ENCODE measurements at places on chromosomes 12 and 14.
A peak's percentile ranks its signal among the peaks of the same experiment; 100 is the strongest.

DNA sequence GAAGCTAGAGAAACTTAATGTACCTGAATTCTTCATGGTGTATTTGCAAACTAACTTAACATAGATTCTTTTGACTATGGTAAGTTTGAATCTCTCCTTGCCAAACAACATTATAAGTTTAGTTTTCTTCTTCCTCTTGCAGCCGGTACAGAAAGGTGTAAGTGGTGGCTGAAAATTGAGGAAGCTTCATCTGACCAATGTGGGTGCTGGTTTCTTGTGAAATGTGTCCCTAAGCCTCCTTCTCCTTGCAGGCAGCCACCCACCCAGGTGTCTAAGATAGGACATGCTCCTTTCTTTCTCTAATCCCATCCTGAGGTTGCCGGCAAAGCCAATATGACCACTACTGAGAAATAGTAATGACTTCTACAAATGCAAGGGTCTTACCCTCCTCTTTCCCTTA lies 20.6 kb downstream of the GSG1 start:
- DNase-seq = no peak

DNA sequence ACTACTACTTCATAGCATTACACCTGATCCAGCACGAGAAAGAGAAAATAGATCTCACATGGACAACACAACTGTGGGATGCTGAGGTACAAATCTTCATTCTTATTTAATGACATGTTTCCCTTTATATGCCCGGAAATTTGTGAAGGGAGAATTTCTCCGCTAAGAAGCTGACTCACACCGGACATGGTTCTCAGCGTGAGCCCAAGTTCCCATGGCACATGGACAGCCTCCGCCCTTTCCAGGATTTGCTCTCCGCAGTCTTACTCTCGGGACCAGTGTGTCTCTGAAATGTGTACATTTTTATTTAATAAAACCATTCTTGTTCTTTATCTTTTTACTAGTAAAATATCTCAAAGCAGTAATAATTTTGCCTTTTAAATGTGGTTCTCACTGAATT lies 1154.8 kb downstream of the TMEM121 start:
- no peak for DNase-seq

GRCh38 chr12:12098691-12099015 lies 27.9 kb downstream of the BCL2L14 start:
- DNase-seq = no peak

- no peak for DNase-seq
Observed at GRCh38 chr12:6091786-6092566, 32.5 kb downstream of the VWF start.

- DNase-seq = no peak
Observed at GRCh38 chr12:108173160-108173559, 44.1 kb downstream of the WSCD2 start.

GRCh38 chr12:47084172-47084571 lies 4.4 kb upstream of the AMIGO2 start:
- DNase-seq = no peak

- no peak for DNase-seq
Observed at GRCh38 chr12:103672401-103673119, 85.5 kb downstream of the STAB2 start.

- peak; percentile 68 for DNase-seq
Observed at GRCh38 chr14:21498540-21499526, 12.3 kb downstream of the METTL3 start.

- DNase-seq = no peak
Observed at GRCh38 chr12:117034701-117035151, 64.5 kb downstream of the TESC start.

DNA sequence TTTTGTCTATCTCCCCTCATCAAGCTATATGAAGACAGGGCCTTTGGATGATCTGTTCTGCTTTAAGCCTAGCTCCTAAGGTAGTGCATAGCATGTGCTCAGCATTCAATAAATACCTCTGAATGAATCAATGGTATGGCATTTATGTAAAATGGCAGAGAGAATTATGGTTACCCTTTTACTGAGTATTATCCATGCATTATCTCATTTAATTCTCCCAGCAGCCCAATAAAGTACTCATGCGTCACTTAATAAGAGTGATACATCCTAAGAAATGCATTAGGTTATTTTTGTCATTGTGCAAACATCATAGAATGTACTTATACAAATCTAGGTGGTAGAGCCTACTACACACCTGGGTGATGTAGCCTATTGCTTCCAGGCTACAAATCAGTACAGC lies 269.7 kb downstream of the KSR2 start:
- DNase-seq = no peak

- DNase-seq = no peak
Observed at GRCh38 chr12:70759161-70759918, 122.1 kb upstream of the PTPRB start.

DNA sequence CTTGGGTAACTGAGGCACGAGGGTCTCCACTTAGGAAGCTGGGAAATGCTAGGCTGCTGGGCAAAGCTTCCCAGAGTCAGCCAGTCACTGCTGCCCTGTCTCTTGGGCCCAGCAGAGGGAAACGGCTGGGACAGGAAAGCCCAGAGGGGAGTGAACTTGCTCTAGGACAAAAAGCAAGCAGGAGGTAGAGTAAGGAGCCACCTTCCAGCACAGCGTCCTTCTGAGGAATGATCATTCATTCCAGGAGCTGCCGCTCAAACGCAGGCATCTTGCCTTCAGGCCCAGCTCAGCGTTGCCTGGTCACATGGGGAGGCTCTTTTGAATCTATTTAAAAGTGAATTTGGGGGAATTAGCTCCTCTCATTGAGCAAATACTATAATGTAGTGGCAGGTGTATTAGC lies 118.6 kb downstream of the CRACR2A start:
- DNase-seq = no peak

- DNase-seq = no peak
Observed at GRCh38 chr14:104322531-104323366, 184.4 kb downstream of the KIF26A start.

DNA sequence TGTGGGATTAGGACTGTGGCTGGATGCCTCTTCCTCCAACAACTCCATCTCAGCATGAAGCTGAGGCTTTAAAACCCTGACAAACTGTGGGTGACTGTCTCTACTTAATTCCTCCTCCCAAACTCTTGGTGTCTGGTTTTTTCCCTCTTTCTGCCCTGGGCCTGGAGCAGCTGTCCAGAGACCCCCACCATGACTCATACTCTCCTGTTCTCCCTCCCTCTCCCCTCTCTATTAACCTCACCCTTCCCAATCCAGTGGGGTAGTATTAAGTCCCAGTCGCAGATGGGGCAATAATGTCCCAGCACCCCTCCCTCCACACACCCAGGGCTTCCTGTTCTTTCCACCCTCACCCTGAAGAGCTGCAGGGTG lies 2.0 kb upstream of the DNAJC14 start:
- no peak for DNase-seq

GRCh38 chr12:129002427-129002826 lies 149.1 kb downstream of the GLT1D1 start:
- DNase-seq = no peak

- no peak for DNase-seq
Observed at GRCh38 chr12:92365333-92365732, 219.7 kb upstream of the BTG1 start.

DNA sequence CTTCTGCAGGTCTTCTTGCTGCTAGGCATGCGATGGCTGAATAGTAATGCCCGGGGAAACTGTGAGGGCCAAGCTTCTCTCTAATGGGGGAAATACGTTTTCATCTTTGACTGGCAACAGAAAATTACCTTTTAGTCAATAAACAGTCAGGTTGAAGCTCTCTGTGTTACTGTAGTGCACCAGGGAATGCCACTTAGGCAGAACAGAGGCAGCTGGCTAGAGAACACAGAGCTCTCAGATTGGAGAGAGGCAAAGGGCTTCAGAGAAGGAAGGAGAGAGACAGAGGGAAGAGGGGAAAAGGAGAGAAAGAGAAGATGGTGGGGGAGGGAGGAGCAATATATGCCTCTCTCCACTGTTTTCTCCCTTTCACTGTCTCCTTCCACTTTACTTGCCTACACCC lies 6.7 kb downstream of the HSD17B6 start:
- no peak for DNase-seq

DNA sequence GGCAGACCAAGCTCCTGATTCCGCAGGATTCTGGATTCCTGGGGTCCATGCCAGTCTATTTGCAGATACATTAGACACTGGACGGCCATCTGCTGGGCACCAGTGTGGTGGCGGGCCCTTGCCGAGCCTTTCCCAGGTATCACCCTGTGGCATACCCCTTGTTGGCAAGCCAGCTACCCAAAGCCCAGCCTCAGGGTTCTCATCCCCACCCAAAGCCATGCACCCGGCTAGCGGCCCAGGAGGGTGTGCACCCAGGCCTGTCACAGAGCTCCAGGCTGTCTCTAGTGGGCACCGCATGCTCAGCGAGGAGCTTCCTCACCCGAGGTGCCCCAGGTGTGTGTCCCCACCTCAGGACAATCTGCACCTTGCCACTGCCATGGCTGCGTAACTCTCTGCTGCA lies 13.7 kb downstream of the MMAB start:
- DNase-seq = no peak

GRCh38 chr12:123533672-123534643 lies at the start of gene RILPL1:
Gene RILPL1 (minus strand): TSS chr12:123533719. CDS start chr12:123533482, 237 bp downstream.
- peak; percentile 8 for DNase-seq

GRCh38 chr14:100862277-100862676 lies 36.4 kb downstream of the MEG3 start:
- DNase-seq = no peak

GRCh38 chr14:99169776-99170356 lies 102.1 kb downstream of the BCL11B start:
- DNase-seq = no peak

GRCh38 chr14:31060253-31060875 lies 34.2 kb upstream of the STRN3 start:
- DNase-seq = no peak

- DNase-seq = no peak
Observed at GRCh38 chr14:99280066-99280731, 8.2 kb upstream of the BCL11B start.

DNA sequence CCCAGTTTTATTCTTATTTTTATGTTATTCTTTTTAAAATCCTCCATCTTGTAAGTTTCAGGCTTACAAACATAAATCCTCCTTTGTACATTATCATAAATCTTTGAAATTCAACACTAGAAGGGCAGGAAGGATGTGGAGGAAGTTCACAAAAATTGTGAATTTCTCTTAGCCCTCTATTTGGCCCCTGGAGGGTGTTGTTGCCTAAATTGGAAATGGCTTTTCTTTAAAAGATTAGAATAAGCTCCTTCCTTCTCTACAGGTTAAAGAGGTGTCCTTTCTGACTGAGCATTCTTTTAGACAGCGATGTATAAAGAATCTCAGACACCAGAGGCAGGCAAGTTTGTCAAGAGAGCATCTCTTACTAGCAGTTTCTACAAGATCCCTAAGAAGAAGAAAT lies 391.7 kb upstream of the OR4E1 start:
- no peak for DNase-seq

- DNase-seq = no peak
Observed at GRCh38 chr12:47722941-47723631, 2.2 kb downstream of the ENDOU start.

DNA sequence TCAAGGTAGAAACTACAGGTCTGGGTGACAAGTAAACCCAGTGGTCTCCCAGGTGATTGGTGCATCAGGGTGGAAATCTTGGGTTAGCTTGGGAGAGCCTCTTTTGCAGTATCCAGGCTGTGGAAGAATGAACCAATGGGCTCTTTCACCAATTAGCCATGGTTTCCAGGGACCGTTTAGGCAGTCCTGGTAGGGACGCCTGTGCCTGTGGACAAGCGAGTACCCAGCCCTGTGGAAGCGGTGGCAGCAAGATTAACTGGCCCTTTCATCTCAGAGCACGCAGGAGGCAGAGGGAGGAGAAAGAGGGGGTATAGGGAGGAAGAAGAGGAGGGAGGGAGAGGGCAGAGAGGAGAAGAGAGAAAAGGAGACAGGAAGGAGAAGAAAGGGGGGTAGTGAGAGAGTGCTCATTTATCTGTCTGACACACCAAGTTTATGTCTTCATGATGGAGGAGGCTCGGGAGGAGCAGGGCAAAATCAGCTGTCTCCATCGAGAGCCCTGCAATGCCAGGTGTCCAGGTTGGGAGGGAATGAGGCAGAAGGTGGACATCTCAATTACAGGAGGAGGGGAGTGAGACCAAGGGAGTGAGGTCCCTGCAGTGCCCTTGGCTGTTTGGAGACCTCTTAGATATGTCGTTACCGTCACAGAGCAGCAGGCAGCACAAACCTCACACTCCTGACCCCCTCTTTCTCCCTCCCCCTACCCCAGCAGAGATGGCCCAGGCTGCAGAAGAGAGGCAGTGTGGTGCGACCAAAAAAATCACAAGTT lies 4.6 kb upstream of the ZDHHC22 start:
- DNase-seq = no peak

DNA sequence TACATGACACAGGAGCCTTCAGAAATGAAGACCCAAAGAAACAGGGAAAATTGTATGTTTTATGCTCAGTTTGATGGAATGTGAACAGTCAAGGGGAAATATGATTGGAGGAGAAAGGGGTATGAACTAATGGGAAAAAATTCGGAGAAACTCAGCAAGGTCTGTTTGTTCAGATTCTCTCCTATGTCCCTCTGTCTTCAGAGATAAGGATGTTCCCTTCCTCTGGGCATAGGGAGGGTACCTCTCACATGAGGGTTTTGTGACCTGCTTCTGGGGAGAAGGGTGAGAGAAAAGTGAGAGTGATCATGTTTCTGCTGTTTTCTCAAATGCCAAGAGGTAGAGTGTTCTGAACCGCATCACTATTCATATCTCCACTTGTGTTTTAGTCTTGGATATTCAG lies 26.6 kb upstream of the LIMA1 start:
- no peak for DNase-seq

GRCh38 chr12:53613821-53614220 lies 12.4 kb downstream of the ATF7 start:
- no peak for DNase-seq

DNA sequence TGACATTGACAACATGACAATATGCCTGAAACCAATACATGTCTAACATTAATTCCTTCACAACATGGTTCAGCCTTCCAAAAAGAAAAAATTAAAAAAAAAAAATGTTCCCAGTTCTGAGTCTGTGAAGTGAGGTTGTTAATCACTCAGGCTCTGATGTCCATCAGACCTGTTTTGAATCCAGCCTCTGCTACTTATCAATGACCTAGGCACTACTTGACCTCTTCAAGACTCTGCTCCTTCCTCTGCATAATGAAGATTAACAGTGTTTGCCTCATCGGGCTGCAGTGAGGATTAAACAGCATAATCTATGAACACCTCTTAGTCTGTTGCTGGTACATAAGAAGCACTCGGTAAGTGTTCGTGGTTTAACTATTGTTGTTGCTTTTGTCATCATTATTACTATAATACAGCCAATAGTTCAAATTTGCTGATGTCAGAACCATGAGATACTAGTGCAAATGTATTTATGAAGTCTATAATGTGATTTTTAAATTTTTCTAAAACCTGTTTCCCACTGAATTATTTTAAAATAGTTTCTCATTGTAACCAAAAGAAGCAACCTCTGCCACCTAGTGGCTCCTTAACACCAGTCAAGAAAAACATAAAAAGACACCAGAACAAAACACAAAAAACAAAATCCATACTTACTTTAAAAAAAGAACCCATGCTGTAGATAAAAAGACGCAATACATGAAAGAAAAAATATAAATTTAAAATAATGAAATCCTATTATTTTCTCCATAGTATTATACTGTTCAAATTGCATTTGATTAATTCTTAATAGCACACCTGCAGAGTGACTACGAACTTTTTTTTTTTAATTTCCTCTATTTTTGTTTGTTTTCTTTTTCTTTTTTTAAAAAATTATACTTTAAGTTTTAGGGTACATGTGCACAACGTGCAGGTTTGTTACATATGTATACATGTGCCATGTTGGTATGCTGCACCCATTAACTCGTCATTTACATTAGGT lies 20.3 kb upstream of the TMX1 start:
- peak; percentile 55 for DNase-seq

GRCh38 chr14:103071544-103072251 lies 12.3 kb upstream of the LBHD2 start:
- no peak for DNase-seq
